ENCODE measurements at places on chromosomes 11 and 22.

DNA sequence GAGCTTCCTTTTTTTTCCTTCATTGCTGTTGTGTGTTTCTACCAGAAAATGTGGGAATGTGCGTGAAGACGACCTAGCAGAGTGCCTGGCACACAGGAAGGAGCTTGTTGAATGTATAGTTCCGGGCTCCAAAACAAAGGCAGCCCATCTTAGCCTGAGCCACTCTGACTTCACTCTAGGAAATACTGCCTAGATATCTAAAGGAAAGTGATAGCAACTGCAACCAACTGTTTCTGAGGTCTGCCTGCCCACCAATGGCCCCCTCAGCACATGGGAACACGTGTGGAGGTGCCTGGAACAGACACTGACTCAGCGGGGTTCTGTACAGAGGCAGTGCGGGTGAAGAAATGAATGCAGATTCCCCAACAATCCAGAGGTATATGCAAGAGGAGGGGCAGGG lies 14.7 kb upstream of the XBP1 start:
- DNase-seq, result no peak

- no peak for DNase-seq
Measured at GRCh38 chr11:116986521-116987105, 111.6 kb downstream of the SIK3 start.

- no peak for DNase-seq
Measured at GRCh38 chr11:84413549-84413948, 1127.4 kb upstream of the CCDC90B start.

DNA sequence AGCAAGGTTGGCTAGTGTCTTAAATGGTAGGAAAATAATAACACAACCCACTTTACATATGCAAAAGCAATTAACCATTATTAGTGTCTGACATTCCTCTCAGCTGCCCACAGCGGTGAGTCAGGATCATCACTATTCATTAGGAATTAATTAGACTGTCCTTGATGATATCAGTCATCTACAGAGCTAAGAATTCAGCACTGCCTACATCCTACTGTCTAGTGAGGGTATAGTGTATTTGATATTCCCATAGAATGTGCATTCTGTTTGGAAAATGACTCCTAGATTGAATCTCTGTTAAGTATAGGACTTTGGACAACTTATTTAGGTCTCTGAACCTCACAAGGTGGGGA lies 82.2 kb downstream of the TEAD1 start:
- no peak for DNase-seq

DNA sequence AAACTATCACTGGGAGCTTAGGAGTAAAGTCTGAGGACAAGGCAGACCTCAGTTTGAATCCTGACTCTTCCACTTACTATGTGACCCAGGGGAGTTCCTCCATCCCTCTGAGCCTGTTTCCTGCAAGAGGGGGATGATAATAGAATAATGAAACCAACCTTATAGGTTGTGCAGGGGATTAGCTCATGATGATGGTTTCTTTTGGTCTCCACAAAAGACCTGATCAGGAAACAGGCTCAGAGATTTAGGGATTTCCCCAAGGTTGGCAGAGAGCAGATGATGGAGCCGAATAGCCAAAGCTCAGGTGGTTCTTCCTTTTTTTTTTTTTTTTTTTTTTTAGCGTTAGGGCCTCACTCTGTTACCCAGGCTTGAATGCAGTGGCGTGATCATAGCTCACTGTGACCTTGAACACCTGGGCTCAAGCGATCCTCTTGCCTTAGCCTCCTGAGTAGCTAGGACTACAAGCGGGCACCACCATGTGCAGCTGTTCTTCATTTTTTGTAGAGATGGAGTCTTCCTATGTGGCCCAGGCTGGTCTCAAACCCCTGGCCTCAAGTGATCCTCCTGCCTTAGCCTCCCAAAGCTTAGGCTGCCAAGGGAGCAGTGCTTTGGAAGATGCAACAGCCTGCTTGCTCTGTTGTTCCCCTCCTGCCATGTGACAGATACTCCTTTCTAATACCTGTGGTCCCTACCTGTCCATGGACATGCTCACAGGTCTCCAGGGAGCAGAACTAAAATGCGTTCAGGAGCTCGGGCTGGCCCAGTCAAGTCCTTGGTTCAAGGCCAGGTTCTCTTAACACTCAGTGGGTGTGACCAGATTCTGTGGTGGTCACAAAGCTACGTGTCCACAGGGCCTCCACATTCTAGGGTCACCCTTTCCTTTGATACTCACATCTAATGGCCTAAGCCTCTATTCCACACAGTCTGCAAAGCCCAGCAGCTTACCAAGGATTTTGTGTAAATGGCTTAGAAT lies 22.3 kb downstream of the PATZ1 start:
- no peak for DNase-seq

DNA sequence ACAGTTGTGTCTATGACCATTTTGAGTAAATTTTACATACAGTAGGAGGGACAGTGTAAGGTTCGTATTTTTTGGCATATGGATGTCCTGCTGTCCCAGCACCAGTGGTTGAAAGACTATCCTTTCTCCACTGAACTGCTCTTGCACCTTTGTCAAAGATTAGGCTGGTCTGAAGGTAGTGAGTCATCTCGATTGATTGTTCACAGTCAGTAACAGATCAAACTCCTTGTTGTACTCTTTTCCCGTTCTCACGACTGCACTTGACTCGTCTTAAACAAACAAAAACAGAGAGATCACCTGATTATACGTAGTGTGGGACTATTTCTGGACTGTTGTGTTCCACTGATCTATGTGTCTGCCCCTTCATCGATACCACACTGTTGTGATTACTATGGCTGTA lies 77.1 kb downstream of the DGCR2 start:
- no peak for DNase-seq

- no peak for DNase-seq
Measured at GRCh38 chr11:104547996-104548661, 350.1 kb downstream of the CASP12 start.

DNA sequence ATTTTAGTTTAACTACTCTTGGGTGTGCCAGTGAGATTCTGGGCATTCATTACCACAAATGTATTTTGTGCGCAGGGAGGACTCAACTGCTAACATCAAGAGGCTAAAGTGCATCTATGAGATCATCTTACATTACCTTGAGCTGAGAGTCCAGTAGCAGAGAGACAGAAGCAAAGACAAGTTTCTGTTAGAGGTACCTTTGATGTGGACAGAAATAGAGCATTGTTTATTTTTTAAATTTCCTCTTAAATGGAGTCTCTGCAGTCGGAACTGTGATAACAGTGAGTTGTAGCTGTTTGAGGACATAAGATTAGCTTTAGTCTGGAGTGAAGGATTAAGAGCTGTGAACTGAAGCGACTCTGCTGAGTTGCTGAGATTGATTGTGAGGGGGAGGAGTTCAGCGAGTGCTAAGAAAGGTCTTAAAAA lies 297.0 kb downstream of the CADM1 start:
- DNase-seq, result no peak

DNA sequence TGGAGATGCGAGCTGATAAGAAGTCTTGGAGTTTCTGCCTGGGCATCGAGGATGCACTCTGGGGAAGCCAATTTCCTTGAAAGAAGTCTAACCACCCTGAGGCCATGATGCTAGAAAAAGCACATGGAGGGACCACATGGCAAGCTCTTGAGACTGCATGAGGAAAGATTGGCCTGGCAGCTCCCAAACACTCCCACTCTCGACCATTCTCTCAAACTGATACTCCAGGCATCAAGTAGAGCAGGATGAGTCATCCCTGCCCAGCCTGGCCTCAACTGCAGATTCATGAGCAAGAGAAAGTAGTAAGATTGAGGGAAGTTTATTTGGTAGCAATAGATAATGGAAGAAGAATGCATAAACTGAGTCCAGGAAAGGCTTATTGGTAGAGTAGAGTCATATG lies 194.3 kb downstream of the KIF18A start:
- no peak for DNase-seq

GRCh38 chr11:124080327-124081001 lies 34.8 kb upstream of the VWA5A start:
- no peak for DNase-seq

GRCh38 chr11:131661132-131661531 lies 290.7 kb downstream of the NTM start:
- no peak for DNase-seq

GRCh38 chr11:104094576-104094975 lies 58.1 kb downstream of the DDI1 start:
- DNase-seq, result no peak

DNA sequence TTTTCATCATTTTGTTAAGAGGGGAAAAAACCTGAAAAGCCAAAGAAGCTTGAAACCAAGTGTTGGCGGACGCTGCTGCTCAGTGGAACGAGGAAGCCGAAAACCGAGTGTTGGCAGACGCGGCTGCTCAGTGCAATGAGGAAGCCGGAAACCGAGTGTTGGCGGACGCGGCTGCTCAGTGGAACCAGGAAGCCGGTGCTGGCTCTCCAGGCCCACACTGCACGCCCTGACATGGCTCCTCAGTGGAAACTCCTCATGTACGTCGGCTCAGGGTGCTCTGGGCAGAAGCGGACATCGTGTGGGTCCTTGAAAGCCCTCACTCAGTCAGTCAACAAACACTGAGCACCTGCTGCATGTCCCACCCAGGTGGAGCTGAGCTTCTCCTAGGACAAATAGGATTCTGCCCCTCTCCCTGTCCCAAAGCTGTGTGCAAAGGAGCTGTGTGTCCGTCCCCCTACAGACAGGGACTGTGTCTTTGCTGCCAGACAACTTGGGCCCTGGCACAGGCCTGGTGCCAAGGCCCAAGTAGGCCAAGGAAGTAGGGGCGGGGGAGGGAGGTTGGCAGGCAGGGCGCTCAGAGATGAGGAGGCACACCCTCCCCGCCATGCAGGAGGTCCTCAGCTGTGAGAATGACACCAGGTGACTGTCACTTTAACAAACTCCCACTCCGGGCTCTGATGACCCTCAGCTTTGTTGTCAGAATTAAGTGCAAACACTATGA lies 37.3 kb downstream of the PHF21B start:
- no peak for DNase-seq

- peak; percentile 83 for DNase-seq
Measured at GRCh38 chr22:41780746-41781505, 19.6 kb upstream of the CCDC134 start.

DNA sequence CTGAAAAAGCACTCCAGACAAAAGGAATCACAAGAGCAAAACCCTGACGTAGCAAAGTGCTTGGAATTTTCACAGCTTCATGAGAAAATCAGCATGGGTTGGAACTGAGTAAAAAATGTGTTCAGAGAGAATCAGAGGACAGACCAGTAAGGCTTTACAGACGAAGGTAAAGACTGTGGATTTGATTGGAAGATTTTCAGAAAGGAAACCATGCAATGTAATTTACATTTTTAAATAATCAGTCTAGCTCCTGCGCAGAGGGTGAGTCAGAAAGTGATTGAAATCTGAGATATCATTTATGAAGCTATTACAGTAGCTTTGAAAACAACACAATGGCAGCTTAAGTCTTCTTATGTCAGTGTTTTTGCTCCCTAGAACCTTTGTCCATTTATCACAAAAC lies 1122.3 kb downstream of the LRRC4C start:
- DNase-seq, result no peak

- no peak for DNase-seq
Measured at GRCh38 chr11:128246364-128246801, 341.0 kb downstream of the ETS1 start.

DNA sequence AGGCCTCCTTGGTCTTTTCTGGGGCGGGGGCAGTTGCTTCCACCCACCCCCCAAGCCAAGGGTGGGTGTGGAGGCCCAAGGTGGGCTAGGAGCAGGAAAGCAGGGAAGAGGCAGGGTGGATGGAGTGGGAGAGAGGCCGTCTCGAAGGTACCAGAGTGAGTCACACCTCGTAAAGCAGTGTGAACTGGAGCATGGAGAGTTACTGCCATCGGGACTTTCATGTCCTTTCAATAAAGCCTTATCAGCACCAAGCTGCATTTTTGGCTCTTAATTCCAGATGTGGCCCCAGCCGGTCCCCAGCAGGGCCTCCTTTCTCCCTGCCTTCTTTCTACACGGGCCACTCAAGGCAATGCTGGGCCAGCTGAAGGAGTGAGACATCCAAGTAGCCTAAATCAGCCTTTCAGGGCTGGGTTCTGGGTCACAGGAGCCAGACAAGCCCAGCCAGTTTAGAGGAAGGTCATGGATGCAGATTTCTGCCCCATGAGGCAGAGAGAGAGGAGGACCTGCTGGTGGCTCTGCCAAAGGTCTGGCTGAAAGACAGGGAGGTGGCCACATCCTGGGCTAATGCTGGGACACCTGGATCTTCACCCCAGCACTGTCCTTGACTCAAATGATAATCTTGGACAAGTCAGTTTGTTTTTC lies 59.0 kb upstream of the CD82 start:
- no peak for DNase-seq

DNA sequence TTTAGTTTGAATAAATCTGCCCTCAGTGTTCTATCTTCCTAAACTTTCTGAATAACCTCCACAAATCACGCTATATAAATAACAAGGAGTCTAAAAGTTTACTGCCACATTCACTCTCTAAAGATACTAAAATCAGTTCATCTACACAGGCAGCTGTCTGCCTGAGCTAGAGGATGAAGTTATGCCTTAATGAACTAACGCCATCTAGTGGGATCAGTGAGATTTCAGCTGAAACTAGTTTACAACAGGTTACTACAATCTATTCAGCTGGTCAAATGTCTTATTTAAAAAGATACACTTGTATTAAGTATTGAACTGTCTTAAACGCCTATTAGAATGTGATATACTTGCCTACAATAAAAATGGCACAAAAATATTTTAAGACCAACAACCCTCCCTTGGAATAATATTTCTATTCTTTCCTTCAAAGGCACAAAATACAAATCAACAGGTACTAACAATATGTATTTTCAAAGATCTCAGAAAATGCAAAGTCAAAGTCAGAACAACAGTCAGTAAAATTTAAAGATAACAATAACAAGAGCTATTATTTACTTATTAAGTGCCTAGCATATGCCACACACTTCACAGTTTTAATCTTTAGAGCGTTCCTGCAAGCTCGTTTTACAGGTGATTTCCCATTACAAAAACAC lies 84.1 kb downstream of the LARGE2 start:
- DNase-seq, result no peak

GRCh38 chr22:32058656-32059260 lies 15.7 kb downstream of the SLC5A1 start:
- DNase-seq, result no peak

DNA sequence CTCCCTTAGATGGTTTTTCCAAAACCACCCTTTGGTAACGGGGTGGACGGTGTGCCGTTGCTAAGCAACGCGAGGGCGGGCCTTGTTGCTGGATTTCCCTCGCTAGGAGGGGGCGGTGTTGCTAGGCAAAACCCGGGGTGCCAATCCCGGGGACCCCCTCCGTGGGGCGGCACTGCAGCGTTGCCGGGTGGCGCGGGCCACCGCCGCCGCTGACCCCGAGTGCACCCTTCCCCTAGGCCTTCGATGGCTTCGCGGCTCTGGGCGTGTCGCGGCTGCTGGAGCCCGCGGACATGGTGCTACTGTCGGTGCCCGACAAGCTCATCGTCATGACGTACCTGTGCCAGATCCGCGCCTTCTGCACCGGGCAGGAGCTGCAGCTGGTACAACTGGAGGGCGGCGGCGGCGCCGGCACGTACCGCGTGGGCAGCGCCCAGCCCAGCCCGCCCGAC lies 8.9 kb downstream of the EHBP1L1 start:
- no peak for DNase-seq

GRCh38 chr11:94666792-94667721 lies 99.9 kb downstream of the PIWIL4 start:
- no peak for DNase-seq

Data from NK-92 treated with Interleukin-12 subunit alpha and Interleukin-12 subunit beta, amount 100 ng/mL, for 24 hours (cell line).